CD4-positive, alpha-beta T cell treated with Interleukin-6 at 100 ng/mL for 8 hours (primary cell): ENCODE measurements at places on chromosomes 2 and 18.

- DNase-seq: no peak
Observed at GRCh38 chr18:6859676-6860422, 130.3 kb downstream of the ARHGAP28 start.

DNA sequence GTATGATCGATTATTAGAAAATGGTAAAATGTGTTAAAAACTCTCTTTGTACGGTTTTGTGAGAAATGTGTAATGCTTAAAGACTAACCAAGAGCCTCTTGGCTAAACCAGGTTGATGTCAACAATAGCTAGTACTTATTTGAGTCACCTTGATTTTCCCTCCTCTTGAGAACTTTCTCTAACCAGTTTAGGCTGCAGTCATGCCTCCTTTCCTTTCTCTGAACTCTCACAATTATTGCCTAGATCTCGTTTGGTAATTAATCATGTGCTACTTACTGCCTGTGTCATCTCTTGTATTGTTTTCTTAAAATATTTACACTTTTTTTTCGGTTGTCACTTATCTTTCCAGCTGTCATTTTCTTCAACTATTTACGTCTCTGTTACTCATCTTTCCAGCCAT is 1.1 kb upstream of the EPC2 start:
- no peak for DNase-seq

GRCh38 chr2:143877876-143878530 is 641.9 kb downstream of the ZEB2 start:
- DNase-seq: no peak

DNA sequence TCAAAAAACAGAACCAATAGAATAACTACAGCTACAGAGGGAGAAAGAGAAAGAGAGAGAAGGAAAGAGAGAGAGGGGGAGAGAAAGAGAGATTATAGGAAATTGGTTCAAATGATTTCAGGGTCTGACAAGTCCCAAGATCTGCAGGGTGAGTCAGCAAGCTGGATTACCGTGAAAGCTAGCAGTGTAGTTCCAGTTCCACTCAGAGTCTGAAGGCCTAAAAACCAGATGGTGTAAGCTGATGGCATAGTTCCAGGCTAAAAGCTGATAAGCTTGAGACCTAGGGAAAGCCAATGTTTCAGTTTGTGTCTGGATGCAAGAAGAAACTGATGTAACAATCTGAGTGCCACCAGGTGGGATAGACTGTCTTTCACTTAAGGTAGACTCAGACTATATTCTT is 397.7 kb downstream of the TRIB2 start:
- DNase-seq: no peak

DNA sequence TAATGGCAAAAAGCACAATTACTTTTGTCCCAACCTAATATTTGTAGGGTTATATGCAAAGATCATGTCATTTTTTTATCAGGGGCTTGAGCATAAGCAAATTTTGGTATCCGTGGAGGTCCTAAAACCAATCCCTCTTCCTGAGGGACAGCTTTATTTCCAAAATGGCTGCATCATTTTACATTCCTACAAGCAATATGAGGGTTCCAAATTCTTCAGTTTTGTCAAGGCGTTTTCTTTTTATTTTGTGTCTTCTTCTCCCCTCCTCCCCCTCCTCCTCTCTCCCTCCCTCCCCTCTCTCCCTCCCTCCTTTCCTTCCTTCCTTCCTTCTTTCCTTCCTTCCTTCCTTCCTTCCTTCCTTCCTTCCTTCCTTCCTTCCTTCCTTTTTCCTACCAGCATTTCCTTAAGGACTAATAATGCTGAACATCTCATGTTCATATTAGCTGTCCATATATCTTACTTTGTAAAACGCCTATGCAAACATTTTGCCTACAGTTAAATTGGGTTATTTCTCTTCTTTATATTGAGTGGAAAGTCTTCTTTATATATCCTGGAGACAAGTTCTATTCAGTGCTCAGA is 881.8 kb downstream of the DCDC2C start:
- no peak for DNase-seq

DNA sequence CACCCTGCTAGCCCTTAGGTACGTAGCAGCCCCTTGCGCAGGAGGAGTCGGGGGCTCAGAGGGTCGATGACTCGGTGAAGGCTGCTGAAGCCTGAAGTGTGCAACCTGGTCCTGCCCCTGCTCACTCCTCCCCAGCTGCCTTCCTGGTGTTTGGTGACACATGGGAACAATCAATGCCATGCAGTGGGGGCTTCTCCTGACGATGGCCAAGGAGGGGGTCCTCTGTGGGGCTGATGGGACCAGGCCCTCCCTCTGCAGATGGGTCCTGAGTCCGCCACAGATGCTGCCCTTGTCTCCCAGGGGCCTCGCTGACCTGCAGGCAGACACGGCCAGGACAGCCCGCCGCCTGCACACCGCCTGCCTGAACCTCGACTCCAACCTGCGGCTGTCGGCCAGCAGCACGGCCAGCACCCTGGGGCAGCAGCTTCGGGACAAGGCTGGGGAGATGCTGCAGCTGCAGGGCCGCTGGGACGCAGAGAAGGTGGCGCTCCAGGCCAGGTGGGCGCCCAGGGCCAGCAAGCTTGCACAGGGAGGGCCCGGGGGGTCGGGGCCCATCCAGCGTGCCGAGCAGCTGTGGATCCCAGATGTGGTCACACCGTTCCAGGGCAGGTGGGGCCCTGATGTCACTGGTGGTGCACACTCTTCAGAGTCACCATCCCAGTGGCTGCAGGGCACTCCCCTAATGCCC is 24.6 kb downstream of the CROCC2 start:
- no peak for DNase-seq

GRCh38 chr2:232204457-232204931 is 174.1 kb upstream of the ALPP start:
- no peak for DNase-seq

- no peak for DNase-seq
Observed at GRCh38 chr18:63619661-63620060, 24.4 kb downstream of the SERPINB4 start.

DNA sequence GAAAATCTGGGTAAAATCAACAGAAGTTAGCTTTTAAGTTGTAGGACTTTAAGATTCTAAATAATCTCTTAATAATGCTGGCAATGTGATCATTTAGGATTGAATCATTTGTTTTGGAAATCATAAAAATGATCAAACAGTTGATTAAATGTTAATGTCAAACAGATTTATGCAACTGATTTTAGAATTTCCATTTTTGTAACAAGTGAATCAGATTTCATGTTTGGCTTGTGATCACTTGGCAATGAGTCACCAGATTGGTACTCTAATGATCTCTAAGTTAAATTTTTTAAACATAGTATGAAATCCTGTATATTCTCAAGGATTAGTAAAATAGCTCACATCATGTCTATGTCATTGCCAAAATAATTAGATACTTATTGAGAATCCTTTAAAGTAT is 50.1 kb upstream of the UNC80 start:
- no peak for DNase-seq

GRCh38 chr2:7693246-7694075 is 776.2 kb downstream of the RNF144A start:
- DNase-seq: no peak

- no peak for DNase-seq
Observed at GRCh38 chr18:56458770-56459712, 179.4 kb downstream of the TXNL1 start.

DNA sequence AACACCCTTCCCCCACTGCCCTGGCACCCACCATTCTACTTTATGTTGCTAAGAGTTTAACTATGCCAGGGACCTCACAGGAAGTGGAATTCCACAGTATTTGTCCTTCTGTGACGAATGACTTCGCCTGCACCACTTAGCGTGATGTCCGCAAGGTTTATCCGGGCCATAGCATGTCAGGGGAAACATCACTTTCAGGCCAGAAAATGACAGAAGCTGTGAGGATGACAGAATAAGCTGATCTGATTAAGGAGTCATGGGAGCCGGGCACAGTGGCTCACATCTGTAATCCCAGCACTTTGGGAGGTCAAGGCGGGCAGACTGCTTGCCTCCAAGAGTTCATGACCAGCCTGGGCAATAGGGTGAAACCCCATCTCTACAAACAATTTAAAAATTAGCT is 248.8 kb downstream of the EIPR1 start:
- DNase-seq: no peak

DNA sequence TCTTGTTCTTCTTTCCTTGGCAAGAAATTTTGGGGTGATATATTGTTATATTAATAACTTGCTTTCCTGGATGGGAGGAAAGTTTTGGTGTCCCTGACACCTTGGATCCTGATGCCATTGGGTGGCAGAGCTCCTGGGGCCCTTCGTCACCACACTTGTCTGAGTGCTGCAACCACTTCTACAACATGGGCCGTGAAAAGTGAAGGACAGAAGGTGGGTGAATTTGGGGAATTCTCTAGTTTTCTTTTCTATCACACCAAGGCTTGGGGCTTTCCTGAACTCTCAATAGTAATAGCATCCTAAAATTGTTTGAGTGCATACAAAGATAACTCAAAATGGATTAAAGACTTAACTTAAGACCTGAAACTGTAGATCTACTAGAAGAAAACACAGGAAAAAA is 10.0 kb downstream of the ACOXL start:
- no peak for DNase-seq

DNA sequence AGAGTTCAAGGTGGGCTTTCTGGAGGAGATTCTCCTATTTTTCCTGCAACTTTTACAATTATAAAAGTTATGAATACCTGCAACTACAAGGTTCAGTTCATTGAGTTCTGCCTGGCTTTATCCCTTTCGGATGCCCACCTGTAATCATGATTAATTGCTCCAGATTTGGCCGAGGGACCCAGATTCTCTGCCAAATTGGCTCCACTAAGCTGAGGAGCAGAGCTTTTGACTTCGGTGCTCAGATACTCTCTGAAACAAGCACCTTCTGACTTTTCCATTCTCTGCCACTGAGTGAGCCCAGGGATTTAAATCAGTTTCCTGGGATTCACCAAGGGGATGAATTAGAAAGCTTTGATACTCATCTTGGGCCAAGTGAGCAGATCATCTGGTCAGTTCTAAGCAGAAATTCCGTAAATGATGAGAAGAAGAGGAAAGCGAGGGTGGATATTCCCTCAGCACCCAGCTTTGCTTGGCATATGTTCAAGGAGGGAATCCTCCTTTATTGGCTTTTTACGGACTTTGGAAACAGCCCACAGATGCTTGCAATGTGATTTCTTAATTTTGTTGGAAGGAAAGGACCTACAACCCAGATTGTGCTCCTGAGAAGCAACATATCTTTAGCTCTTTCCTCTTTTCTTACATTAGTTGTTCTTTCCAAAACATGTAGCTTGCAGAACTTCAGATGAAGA is 179.2 kb downstream of the SETBP1 start:
- no peak for DNase-seq

DNA sequence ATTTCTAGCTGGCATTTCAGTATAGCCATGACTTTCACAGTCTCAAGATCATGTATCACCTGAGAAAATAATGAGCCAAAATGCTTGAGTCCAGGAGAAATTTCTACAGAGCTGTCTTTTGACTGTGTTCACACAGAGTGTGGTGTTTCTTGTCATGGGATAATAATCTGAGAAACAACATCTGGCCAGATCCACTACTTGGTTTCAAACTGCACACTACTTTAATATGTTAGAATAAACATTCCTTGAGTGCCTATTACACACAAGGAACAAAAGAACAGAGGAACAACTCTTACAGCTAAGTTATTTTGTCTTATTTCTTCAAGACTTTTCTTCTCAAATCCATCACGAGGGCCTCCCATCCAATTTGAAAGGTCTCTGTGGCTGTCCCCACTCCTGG is 108.3 kb downstream of the SS18 start:
- no peak for DNase-seq

DNA sequence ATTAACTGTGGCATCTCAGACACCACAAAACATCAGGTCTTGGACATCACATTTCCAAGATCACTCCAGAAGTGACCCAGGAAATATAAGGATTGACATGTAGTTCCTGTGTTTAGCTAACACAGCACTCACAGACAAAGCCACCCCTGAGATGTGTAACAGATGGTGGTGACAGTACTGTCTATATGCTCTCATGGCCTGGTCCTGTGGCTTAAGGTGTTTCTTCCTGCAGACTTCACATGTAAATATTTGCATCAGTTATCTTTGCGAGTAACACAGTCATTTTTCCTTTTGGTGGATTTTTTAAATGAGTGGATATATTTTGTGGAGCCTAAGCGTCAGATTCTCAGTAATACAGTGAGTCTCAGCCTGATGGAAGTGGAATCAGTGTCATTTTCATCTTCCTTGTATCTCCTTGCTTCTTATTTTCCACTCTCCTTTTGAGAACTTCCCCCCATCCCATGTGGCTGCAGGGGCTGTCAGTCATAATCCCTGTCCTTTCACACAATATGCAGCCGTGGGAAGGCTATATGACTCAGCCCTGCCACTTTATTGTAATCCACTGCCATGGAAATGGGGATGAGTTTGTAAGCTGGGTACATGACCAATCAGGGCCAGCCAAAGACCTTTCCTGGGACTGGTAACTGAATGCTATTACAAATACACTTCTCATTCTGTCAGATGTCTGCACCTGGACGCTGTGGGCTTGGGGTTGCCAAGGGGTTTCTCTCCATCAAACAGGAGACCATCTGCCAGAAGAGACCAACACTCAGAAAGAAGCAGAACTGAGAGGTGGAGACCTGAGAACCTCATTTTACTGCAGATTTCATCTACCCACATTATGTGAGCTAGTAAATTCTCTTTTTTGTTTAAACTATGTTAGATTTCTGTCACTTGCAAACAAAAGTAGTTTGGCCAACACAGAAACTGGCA is 74.3 kb downstream of the ICOS start:
- no peak for DNase-seq

GRCh38 chr2:209460151-209460761 is 36.4 kb downstream of the MAP2 start:
- DNase-seq: no peak

- no peak for DNase-seq
Observed at GRCh38 chr2:207200136-207200535, 34.4 kb upstream of the KLF7 start.

- no peak for DNase-seq
Observed at GRCh38 chr2:43778233-43778632, 4.4 kb downstream of the DYNC2LI1 start.

GRCh38 chr2:191369034-191369433 is 123.8 kb downstream of the MYO1B start:
- DNase-seq: no peak

DNA sequence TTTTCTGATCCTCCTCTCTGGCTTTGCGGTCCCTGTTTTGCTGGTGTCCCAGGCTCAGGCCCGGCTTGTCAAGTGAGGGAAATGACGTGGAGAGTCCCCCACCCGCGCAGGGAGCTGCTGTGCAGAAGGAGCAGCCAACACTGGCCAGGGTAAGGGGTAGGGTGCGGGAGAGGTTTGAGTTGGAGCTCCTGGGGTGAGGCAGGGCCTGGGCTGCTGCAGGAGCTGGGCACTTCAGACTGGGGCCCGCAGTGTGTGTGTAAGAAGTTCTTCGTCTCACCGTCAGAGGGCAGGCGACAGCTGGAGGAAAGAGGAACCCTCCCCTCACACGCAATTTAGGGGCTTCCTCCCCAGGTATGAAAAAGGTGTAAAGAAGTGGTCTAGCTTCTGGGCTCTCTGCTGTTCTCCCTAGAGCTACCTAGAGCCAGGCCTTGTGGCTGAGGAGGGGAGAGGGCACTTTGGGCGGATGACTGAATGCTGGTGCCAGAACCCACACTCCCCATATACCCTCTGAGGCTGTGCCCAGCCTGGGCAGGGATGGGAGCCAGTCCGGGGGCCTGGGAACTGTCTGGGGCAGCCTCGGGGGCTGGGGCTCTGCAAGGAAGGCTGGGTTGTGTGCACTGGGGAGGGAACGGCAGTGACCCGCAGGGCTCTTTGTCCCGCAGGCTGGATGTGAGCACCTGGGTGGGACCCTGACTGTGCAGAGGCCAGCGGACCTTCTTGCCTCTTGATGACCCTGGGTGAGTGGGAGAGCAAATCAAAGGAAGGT is 11.8 kb downstream of the CELF4 start:
- no peak for DNase-seq
